Right renal pelvis (tissue), 4 donors: ENCODE measurements at places on chromosomes 4 and X. TPM values are rescaled to one million over a fixed set of nuclear protein-coding genes. Genes with fewer than 3 reads are reported as not detected.

DNA sequence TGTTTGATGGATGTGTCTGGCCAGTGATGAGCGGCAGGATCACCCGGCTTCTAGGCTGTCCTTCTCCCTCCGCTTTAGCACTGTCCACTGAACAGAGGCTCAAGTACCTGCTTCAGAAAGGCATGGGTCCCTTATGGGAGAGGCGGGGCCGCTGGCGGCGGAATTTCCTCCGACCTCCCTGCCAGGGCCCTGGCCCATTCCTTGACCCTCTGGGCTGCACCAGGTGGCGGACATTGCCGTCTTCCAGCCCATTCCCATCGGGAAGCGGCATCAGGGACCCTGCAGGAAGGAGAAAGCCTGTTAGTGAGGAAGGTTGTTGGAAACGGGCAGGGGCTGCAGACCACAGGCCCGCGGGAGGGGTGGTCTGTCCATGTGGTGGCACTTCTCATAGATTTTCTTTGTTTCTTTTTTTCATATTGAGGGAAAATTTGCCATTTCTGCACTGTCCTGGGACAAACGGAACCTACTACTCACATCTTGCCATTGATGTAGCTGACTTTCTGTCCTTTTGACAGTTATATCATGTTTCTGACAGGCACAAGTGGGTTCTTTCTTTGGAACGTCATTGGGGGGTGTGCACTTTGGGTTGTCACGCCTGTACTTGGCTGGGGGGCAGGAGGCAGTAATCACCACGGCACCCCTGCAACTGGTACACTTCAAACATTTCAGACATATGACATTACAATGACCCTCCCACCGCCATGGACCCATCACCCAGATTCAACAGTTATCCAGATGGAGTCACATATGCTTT, 6.1 kb downstream of the APLN start:
- no peak for DNase-seq

Gene MEPE
- not detected for polyA plus RNA-seq

- no peak for DNase-seq
Measured at GRCh38 chrX:95383778-95384177, 1300.9 kb upstream of the DIAPH2 start.

GRCh38 chr4:27790911-27791310, 930.3 kb downstream of the STIM2 start:
- no peak for DNase-seq

GRCh38 chr4:33886356-33886755, 2358.0 kb downstream of the ARAP2 start:
- no peak for DNase-seq

- peak; percentile 71 for DNase-seq
Measured at GRCh38 chrX:129931411-129932015, 25.5 kb downstream of the UTP14A start.

- DNase-seq, result no peak
Measured at GRCh38 chr4:57462843-57463242, 352.7 kb upstream of the IGFBP7 start.

DNA sequence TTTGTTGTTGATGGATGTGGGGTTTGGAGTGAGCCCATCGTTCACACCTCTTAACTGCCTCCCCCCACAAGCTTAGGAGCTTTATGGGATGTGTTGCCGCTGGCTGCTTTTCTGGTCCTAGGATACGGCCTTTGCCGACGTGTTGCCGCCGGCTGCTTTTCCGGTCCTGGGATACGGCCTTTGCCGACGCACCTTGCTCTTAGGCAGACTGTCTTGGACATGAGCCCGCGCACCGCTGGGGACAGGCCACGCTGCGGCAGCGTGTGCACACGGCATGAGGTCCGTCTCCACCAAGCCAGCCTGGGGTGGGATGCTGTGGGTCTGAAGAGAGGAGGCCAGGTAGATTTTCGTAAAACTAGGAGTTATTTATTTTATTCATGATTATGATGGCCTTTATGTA, 14.2 kb downstream of the RGS12 start:
- no peak for DNase-seq

- no peak for DNase-seq
Measured at GRCh38 chr4:67531379-67531962, 13.8 kb downstream of the CENPC start.

DNA sequence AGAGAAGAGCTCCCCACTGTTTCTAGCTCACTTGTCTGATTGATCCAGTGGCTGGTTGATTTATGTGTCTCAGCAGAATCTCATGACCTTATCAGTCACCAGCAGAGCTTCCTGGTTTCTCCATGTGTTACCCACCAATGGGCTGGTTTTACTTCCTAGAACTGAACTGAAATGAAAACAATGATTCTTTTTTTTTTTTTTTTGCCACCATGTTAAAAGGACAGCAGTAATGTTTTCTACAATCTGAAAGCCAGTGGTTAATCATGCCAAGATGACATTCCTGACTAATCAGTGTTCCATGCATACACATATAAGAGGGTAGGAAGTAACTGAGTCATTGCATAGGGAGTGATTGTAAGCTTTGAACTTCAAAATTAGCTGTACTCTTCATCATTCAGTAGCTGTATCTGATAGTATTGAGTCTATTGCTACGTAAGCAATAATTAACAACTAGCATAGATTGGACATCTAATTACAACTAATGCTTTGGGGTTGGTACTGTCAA, 67.7 kb downstream of the SLC4A4 start:
- DNase-seq, result no peak

Gene NEXMIF
- 3.9 TPM for polyA plus RNA-seq

Gene ADAMTS3
- 12.5 TPM for polyA plus RNA-seq

Gene ATOH1
- polyA plus RNA-seq, result not detected

DNA sequence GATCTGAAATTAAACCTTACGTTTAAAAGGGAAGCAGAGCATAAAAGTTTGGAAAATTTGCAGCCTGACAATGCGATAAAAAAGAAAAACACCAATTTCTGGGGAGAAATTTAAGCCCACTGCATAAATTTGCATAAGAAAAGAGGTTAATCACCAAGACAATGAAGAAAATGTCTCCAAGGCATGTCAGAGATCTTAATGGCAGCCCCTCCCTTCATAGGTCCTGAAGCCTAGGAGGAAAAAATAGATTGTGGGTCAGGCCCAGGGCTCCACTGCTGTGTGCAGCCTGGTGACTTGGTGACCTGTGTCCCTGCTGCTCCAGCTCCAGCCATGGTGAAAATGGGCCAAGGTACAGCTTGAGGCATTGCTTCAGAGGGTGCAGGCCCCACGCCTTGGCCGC, 264.0 kb upstream of the CT83 start:
- no peak for DNase-seq

GRCh38 chrX:48974033-48974432, 2.4 kb upstream of the KCND1 start:
- no peak for DNase-seq

DNA sequence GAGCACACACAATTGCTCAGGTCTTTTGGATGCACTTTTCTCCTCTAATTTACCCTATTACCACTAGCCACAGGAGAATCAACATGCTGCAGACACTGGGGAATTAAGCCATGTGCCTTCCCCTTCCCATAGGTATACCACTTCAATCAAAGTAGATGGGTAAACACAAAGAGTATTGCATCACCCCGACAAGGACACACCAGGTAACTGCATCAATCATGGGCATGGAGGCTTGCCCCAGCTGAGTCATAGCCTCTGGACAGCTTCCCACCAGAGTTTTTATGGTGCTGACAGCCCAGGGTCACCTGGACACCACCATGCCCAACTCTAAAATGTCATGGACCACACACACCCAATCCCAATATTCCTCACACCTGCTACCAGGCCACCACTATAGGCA, 197.2 kb upstream of the AR start:
- no peak for DNase-seq

GRCh38 chr4:2301806-2302205, 39.9 kb upstream of the MXD4 start:
- DNase-seq, result no peak

Gene SSX3
- polyA plus RNA-seq, result not detected

Gene CPZ
- 33.1 TPM for polyA plus RNA-seq

GRCh38 chrX:118751950-118752783, 24.8 kb downstream of the IL13RA1 start:
- DNase-seq, result no peak

GRCh38 chr4:7980036-7980435, 40.4 kb upstream of the AFAP1 start:
- no peak for DNase-seq

DNA sequence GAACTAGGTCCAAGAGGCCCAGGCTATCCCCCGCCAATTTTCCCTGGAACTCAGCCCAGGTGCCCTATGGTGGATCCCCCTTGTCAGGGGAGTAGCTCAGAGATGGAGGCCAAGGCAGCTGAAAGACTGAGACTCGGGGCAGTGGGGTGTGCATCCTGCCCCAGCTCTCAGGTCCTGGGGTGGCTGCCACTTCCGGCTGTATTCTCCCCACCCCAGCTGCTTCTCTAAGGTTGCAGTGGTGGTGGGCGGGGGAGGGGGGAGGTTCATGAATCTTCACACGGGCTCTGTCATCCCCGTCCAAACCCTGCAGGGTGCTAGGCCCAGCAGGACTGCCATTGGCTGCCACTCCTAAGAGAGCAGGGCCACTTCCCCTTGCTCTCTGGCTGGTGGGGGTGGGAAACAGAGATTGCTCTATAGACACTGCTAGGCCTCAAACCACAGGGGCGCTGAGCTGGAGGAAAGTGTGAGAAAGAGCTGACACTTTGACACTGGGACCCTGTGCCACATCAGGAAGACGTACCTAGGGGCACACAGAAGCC, 1.5 kb downstream of the SASH3 start:
- no peak for DNase-seq

Gene CFP
- 1.3 TPM for polyA plus RNA-seq

Gene ADH1A
- 0.28 TPM for polyA plus RNA-seq

- DNase-seq, result no peak
Measured at GRCh38 chr4:34193451-34194154, 2050.7 kb downstream of the ARAP2 start.

DNA sequence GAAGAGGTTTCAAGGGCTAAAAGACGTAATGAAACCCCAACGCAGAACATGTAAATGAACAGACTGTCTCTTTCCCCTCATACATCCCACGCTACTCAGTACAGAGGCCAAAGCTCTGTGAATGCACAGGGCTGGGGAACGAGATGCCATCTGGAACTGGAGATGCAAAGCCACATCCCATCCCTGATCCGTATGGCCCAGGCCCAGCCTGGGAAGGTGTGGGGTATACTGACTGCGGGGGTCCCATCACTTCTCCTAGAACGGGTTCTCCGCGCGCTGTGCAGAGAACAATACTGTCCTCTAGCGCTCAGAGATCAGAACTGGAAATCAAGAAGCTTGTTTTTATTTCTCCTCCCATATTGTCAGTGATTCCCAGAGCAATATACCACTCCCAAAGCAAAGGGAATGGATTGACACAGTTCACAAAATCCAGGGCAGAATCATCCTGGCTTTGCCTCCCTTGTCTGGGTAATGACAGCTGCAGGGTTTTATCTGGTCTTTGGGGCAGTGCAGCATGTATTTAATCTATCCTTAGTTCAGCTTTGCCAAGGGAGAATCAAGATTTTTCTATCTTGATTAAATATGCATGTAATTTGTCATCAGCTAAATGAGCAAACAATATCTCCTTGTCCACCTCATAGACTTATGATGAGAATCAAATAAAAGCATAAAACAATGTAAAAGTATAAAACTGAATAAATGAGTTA, 47.3 kb upstream of the TLR3 start:
- no peak for DNase-seq

Gene UGT2B28
- 0.14 TPM for polyA plus RNA-seq

- no peak for DNase-seq
Measured at GRCh38 chrX:4876268-4876667, 1162.8 kb upstream of the PRKX start.

Gene PABPC5
- polyA plus RNA-seq, result 7.0 TPM

DNA sequence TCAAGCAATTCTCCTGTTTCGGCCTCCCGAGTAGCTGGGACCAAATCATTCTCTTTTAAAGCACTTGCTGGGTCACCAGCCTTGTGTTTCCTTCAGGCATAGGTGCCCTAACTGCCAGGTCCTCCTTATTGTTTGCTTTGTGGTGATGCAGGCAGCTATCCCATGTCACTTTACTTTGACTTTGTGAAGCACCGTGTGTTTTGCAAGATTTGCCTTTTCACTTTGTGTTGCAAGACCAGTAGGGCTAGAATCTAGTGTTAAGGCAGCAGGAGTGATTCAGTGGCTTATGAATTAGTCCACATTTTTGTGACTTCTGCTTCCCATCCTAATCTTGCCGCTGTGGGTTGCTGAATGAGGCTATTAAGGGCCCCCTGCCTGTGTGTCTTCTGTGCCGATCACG, 20.2 kb downstream of the SYAP1 start:
- DNase-seq, result no peak

GRCh38 chr4:127832585-127832984, 48.1 kb upstream of the PLK4 start:
- DNase-seq, result no peak

- no peak for DNase-seq
Measured at GRCh38 chrX:6386837-6387236, 148.1 kb downstream of the VCX3A start.

Gene DCHS2
- polyA plus RNA-seq, result 4.8 TPM

DNA sequence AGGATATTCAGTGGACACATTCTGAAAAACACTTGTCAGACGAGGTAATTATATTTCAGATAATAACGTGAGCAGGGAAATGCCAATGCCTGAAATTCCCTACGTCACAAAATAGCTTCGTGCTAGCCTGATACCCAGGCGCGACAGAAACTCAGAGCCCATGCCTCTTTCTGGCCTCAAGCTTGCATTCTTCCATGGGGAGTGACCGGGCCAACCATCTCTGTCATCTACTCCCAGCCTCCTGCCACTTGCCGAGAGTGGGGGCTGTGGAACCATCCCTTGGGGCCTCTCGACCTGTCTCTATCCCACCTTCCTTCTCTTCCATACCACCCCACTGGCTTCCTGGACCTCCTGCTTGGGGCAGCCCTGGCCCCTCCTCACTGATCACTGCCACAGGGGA, 34.5 kb upstream of the CDKN2AIP start:
- no peak for DNase-seq

DNA sequence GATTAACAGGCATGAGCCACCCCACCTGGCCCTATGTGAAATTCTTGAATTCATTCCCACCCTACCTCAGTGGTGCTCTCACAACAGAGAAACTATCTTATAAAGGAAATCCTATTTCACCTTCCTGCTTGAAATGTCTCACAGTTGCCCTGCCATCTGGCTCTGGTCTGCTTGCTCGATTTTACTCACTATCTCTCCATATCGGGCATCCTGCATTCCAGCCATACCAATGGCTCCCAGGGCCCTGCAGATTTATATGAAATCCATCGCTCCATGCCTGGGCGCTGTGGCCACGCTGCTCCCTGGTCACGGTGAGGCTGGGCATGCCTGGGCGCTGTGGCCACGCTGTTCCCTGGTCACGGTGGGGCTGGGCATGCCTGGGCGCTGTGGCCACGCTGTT, 15.8 kb downstream of the SORBS2 start:
- DNase-seq, result no peak

Gene SMIM31
- 0.36 TPM for polyA plus RNA-seq

DNA sequence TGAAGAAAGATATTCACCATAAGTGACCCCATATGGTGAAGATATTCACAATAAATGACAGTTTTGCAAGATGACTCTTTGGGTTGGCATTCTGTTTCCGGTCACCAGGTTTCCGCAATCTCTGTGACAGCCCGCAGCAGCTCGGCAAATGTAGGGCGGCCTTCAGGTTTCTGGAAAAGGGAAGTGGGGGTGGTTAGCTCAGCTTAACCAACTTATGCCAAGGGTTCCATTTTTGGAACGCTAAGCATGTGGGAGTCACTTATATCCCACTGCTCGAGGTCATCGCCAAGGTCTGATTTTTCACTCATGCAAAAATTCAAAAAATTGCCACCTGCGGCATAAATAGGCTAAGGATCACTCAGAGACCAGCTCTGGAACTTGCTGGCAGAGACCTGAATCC, 51.0 kb downstream of the NIPAL1 start:
- no peak for DNase-seq

GRCh38 chr4:15925830-15926229, 12.7 kb downstream of the FGFBP1 start:
- no peak for DNase-seq
